Astrocyte (in vitro differentiated cells and primary cell): ENCODE measurements at places on chromosomes 11 and 22. TPM values are rescaled to one million over a fixed set of nuclear protein-coding genes. Genes with fewer than 3 reads are reported as not detected.
A peak's percentile ranks its signal among the peaks of the same experiment; 100 is the strongest.

DNA sequence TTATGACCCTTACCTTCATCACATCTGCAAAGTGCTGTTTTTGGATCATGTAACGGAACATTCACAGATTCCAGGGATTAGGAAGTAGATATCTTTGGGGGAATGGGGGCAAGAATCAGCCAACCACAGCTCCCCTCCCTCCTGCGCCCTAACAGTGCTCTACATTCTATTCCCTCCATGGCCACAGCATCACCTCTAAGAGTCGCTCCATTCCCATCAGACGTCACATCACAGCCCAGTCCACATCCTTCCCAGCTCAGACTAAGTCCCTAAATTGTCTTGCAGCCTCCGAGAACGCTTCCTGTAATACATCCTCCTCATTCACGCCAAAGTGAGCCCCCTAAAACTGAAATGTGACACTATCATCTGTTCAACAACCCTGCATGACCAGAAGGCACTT lies 5.9 kb downstream of the SCGB1D1 start:
- peaks cover 5% of the 10 kb centered on the region for H3K27me3 ChIP-seq
- no peaks in the 10 kb centered on the region for H3K4me1 ChIP-seq
- no peak for DNase-seq
- H3K4me3 ChIP-seq, result no peak overlapping the region

DNA sequence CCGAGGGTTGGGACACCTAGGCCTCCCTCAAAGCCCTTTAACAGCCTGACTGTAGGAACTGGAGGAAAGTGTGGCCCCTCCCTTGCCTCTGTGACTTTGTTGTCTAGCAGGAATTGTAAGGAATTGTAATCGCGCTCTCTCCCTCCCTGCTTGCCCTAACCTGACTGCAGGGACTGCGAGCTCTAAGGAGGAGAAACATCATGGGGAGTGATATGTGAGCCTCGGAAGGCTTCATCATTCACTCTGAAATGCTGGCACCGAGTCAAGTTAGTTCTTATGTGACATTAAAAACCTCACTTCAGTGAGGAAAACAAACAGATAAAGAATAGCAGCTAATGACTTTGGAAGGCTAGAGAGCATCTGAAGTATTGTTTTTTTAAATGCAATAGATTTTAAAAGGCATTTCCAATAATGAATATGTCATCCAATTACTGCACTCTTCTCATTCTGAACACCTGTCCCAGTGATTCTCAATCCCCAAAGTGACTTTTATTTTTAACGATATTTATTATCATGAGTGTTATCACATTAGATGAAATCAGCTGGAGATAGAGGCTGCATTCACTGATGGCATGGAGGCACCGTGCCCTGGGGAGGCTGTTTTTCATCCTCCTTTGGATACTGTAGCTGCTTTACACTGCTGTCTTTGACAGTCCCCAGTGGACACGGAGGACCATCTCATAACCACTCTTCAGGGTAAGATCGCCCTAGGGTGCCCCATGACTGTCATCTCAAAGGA lies 58.5 kb upstream of the NTM start:
- no peak overlapping the region for H3K4me3 ChIP-seq
- no peaks in the 10 kb centered on the region for H3K36me3 ChIP-seq
- peaks cover 19% of the 10 kb centered on the region for H3K27me3 ChIP-seq
- H3K4me1 ChIP-seq, result no peaks in the 10 kb centered on the region

- no peaks in the 10 kb centered on the region for H3K4me1 ChIP-seq
- no peak overlapping the region for H3K27ac ChIP-seq
- no peak for DNase-seq
- no peak overlapping the region for H3K4me3 ChIP-seq
Measured at GRCh38 chr11:108847298-108847990, 182.6 kb downstream of the DDX10 start.

DNA sequence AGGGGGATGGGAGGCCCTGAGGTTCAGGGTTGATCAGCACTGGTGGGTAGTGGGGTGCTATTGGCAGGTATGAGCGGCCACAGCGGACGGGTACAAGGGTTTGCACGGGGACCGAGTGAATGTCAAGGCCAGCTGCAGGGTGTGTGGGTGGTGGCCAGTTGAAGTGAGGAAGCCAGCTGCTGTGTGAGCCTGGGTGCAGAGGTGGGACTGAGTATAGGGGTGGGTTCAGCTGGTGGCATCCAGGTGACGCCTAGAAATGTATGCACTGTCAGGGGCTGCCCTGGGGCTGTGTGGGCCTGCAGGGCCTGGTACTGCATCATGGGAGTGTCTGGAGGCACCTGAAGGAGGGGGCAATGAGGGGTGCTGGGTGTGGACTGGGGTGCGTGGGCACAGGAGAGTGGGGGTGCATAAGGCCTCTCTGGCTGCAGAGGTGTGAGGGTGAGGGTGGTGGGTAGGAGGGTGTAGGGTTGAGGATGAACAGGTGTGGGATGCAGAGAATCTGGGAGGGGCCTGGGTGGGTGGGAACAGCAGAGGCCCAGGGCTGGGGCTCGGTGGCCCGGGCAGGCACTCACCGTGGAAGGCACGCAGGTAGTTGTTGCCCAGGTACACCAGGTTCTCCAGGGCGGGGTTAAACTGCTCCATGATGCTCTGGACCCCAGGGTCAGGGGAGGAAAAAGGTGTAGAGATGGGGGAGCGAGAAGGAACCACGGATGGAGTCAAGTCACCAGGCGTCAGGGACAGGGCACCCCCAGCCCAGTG lies 1.7 kb downstream of the BAIAP2L2 start:
- no peak overlapping the region for H3K27ac ChIP-seq
- no peaks in the 10 kb centered on the region for H3K4me1 ChIP-seq
- no peak overlapping the region for H3K4me3 ChIP-seq
- no peaks in the 10 kb centered on the region for H3K36me3 ChIP-seq
- no peaks in the 10 kb centered on the region for H3K27me3 ChIP-seq

DNA sequence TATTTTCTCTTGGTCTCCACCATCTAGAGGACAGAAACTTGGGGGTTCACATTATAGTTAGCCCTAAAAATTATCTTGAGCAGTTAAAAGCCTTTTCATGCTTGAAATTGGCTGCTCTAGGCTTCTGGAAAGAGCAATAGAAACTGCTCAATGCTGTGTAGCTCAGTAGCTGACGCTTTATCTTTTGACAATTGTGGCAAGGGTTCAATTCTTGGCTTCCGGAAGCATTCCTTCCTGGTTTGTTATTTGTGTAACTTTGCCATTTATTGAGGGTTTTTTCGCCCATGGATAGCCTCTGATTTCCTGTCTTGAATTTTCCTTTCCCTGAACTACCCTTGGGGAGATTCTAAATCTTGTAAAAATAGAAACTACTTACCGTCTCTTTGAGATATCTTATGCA lies 10.3 kb upstream of the OR56A1 start:
- H3K36me3 ChIP-seq, result no peaks in the 10 kb centered on the region
- H3K27me3 ChIP-seq, result no peaks in the 10 kb centered on the region
- DNase-seq, result no peak
- H3K4me3 ChIP-seq, result no peak overlapping the region
- no peaks in the 10 kb centered on the region for H3K4me1 ChIP-seq

- no peaks in the 10 kb centered on the region for H3K36me3 ChIP-seq
- no peaks in the 10 kb centered on the region for H3K27me3 ChIP-seq
- no peaks in the 10 kb centered on the region for H3K4me1 ChIP-seq
- no peak overlapping the region for H3K4me3 ChIP-seq
- no peak for DNase-seq
- H3K27ac ChIP-seq, result no peak overlapping the region
Measured at GRCh38 chr11:16117989-16118756, 238.2 kb downstream of the SOX6 start.

DNA sequence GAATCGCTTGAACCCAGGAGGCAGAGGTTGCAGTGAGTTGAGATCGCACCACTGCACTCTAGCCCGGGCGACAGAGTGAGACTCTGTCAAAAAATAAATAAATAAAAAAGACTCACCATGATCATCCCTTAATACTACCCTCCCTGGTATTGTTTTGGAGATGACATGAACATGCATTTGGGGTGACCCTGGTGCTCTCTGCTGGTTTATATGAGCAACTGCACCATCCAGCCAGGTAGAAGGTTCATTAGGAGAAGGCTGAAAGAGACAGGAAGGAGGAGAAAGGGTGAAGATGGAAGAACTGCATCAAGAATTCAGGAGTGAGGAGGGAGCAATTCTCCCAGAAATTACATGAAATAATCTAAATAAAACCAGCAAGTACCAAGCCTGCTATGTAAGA lies 37.8 kb downstream of the SLC5A1 start:
- peaks cover 2% of the 10 kb centered on the region for H3K4me1 ChIP-seq
- DNase-seq, result peak; percentile 27
- no peak overlapping the region for H3K4me3 ChIP-seq
- H3K27me3 ChIP-seq, result peaks cover under 1% of the 10 kb centered on the region
- H3K27ac ChIP-seq, result no peak overlapping the region

- H3K27me3 ChIP-seq, result no peaks in the 10 kb centered on the region
- H3K36me3 ChIP-seq, result no peaks in the 10 kb centered on the region
- H3K4me3 ChIP-seq, result no peak overlapping the region
Measured at GRCh38 chr11:20421946-20422345, 34.4 kb downstream of the PRMT3 start.

GRCh38 chr22:20937031-20937793 lies 20.0 kb downstream of the CRKL start:
- H3K36me3 ChIP-seq, result peaks cover 12% of the 10 kb centered on the region
- H3K27ac ChIP-seq, result no peak overlapping the region
- no peaks in the 10 kb centered on the region for H3K27me3 ChIP-seq
- DNase-seq, result no peak

- peak; percentile 14 for DNase-seq
- H3K27ac ChIP-seq, result no peak overlapping the region
- H3K4me3 ChIP-seq, result no peak overlapping the region
- H3K36me3 ChIP-seq, result no peaks in the 10 kb centered on the region
- no peaks in the 10 kb centered on the region for H3K27me3 ChIP-seq
- H3K4me1 ChIP-seq, result peaks cover 14% of the 10 kb centered on the region
Measured at GRCh38 chr11:103587901-103588788, 448.3 kb upstream of the DDI1 start.

DNA sequence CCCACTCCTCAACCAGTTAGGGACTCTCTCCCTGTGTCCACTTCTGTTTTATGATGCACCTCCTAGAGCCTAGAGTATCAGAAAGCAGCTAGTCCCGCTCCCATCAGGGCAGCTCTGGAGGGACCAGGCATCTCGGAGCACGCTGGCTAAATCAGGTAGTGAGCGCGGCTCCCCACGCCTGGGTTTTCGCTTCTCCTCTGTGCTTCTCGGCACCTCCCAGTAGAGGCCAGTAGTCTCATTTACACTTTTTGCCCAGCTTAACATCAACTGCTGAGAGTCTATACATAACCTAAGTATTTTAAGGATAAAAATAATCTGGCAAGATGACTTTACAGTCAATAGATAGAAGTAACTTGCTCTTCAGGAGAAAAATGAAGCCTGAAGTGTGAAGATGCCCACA lies 473.8 kb downstream of the OPCML start:
- no peak overlapping the region for H3K4me3 ChIP-seq
- H3K27ac ChIP-seq, result no peak overlapping the region
- H3K4me1 ChIP-seq, result no peaks in the 10 kb centered on the region
- DNase-seq, result no peak

GRCh38 chr11:117941976-117942654 lies 12.9 kb upstream of the TMPRSS13 start:
- H3K36me3 ChIP-seq, result no peaks in the 10 kb centered on the region
- DNase-seq, result peak; percentile 3
- no peak overlapping the region for H3K4me3 ChIP-seq
- no peaks in the 10 kb centered on the region for H3K4me1 ChIP-seq
- no peak overlapping the region for H3K27ac ChIP-seq

DNA sequence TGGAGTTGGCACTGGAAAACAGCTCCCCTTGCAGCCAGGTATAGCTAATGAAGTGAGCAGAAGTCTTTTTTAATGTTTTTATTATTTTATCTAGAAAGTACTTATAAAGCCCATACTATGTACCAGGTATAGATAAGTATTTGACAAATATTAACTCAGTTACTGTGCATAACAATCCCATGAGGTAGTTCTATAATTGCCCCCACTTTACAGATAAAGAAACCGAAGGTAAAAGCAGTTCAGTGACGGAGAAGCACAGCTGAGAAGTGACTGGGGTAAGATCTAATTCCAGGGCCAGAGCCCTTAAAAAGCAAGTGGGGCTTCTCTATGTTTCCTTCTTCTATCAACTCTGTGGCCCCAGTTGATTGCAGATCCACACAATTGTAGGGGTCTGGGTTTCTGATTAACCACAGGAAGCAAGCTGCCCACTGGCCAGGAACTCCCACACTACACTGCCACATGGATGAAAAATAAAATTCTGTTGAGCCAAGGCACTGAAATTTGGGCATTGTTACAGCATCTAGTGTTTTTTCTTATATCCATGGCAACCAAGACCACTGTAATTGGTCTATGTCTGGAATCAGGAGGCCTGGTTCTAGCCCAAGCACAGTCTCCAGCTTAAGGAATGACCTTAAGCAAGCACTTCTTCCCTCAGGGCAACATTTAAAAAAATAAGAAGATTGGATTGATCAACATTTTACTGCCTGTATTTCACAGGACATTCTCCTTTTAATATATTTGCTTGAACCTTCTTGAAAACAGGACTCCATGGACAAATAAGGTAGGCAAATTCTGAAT lies 55.3 kb upstream of the TEAD1 start:
- H3K4me3 ChIP-seq, result no peak overlapping the region
- no peak overlapping the region for H3K27ac ChIP-seq
- H3K27me3 ChIP-seq, result no peaks in the 10 kb centered on the region

The BSX gene
- total RNA-seq, result not detected in 2 replicates

The OR52B4 gene
- total RNA-seq, result not detected in 2 replicates

The SLC17A6 gene
- total RNA-seq, result not detected in 2 replicates

The TIGD3 gene
- 0.20 and 0.29 TPM in 2 replicates for total RNA-seq

The TTLL1 gene
- total RNA-seq, result 10.7 and 13.7 TPM in 2 replicates

The SPDYC gene
- total RNA-seq, result not detected in 2 replicates

The DRD4 gene
- total RNA-seq, result 9.9 and 12.0 TPM in 2 replicates

The ARHGAP42 gene
- 33.2 and 34.2 TPM in 2 replicates for total RNA-seq

The ARHGAP20 gene
- 0.11 and 0.19 TPM in 2 replicates for total RNA-seq

The NXPE4 gene
- total RNA-seq, result not detected in 2 replicates
